ENCODE measurements at places on chromosomes 16 and 17.

- no peak for DNase-seq
These were observed 3.5 kb downstream of the KRT40 start for GRCh38 chr17:40980596-40980995.

DNA sequence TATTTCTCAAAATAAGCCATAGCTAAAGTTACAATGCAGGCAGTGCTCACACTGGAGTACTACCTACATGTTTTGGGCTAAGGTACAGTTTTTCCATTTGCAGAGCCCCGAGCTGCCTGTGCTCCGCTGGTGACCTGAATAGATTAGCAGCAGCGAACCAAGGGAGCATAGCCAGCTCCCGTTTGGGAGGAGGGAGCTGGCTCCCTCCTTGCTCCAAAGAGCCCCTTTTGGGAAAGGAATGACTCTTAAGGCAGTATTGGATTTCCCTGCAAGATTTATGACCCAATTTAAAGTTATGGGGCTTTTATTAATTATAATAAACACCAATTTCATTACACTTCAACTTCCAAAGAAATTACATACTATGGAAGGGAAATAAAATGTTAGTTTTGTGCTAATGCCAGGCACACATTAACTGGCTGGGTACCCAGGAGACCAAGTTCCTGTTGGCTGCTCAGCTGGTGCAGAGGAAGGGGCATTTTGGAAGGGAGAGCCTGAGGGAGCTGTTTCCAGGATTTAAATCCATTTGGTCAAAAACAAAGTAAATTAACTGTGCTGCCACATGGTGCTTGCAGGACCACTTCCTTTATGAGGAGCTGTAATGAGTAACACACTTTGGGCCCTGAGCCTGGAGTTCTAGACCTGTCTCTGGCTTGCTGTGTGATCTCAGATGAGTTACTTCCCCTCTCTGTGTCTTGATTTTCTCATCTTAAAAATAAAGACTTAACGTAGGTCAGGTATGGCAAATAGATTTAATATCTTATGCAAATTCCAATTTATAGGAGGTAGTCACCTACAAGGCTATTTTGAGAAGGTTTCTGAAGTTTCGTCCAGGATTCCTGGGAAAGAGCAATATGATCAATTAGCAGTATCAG lies 362.1 kb upstream of the CCL2 start:
- no peak for DNase-seq

DNA sequence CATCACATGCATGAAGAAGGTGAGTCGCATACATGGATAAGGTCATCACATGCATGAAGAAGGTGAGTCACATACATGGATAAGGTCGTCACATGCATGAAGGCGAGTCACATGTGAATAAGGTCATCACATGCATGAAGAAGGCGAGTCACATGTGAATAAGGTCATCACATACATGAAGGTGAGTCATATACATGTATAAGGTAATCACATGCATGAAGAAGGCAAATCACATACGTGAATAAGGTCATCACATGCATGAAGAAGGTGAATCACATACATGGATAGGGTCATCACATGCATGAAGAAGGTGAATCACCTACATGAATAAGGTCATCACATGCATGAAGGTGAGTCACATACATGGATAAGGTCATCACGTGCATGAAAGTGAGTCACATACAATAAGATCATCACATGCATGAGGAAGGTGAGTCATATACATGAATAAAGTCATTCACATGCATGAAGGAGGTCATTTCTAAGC lies 105.1 kb upstream of the SDK2 start:
- DNase-seq: no peak

DNA sequence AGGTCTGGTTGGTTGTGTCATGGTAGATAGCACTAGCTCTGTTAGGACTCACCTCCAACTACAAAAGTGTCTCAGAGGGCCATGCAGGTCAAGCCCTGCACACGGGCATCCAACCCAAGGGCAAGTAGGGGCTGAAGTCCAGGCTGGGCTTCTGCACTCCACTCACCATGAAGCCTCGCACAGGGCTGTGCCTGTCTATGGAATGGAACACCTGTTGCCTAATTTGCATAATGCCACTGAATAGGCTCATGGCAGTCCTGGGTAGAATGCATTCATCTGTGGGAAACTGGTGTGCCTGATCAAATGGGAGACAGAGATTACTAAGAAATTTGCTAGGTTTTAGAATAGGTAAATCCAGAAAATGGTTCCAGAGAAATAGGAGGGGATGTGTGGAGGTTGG lies 8.0 kb upstream of the AKAP1 start:
- DNase-seq: no peak

DNA sequence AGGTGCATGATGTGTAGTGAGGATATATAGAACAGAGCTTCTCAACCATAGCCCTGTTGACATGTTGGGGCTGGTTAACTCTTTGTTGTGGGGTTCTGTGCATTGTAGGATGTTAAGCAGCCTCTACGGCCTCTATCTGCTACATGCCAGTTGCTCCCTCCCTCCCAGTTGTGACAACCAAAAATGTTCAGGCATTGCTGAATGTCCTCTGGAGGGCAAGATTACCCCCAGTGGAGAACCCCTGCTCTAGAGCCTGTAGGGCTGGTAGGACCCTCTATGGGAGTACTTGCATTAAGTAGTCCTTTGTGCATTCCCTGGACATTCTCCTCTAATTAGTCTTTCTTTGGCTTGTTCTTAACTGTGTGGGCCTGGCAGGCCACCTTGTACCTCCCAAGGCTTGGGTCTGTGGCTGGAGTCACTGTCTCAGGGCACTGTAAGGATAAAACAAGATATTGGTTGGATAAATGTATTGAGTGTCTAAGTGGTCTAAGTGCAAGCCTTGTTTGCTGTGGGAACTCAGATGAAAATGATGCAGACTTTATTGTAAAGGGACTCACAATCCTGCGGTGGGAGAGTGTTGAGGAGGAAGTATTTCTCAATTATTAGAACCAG lies 19.8 kb upstream of the MYO1D start:
- DNase-seq: no peak

DNA sequence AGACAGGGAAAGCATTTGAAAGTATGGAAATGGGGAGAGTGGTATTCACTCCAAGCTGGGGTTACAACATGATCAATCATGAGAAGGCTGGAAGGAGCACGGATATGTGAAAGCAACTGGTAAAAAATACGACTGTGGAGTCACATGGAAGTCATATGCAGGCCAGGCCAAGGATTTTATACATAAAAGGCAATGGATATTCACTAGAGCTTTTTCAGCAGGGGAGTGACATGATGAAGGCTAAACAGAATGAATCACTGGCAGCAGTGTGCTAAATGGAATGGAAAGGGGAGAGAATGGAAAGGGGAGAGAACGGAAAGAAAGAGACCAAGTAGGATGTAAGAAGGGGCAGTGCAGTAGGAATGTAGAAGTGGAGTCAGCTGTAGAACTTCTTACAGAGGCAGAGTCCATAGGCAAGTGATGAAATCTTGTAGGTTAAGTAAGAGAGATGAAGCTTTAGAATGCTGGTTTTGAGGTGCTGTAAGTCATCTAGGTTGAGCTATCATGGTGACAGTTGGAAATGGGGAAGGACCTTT lies 13.0 kb upstream of the NETO2 start:
- DNase-seq: no peak

- DNase-seq: no peak
These were observed 735 bp downstream of the LSM12 start for GRCh38 chr17:44065668-44066203.

DNA sequence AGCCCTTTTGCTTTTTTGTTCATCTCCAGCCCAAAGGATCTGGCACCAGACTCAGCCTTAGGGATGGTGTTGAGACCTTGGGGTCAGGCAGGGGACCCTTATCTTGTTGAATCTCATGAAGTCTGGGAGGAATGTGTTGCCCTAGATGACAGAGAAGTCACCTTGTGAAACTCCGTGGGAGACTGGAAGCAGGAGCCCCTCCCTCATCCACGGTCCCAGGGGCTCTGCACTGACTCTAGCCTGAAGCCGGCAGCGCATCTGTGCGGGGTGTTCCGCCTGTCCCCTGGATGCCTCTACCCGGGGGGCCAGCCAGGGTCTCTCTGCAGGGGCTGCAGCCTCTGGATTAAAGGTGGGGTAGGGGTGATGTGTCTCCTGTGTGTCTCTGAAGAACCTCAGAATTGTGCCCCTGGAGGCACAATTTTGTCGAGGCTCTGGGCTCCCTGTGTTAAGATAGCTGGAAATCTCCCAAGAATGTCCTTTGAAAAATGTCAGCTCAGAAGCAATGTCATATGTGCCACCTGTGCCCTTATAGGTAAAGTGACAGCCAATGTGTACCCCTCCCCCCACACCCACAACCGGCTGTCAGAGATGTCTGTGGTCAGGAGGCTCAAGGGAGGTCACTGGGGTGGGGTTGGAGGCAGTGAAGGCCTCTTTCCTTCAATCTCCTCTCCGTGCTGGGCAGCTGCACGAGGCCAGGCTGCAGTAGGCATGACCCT lies 32.1 kb upstream of the CDC42EP4 start:
- no peak for DNase-seq

DNA sequence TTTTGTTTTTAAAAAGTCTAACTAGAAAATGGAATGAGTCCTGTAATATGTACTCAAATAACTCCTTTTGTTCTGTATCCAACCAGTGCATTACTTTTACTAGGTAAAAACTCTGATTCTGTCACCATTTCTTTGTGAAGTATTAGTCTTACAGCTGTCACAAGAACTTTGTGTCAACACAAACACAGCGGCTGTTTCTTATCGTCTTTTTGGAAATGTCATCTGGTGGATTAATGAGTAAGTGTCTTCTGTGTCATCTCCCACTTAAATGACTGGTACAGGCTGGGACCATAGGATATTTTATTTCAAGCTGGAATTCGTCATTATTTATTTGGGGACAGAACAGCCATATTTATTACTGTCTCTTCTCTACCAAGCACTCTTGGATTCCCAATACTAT lies 19.1 kb upstream of the ALDH3A2 start:
- DNase-seq: no peak

DNA sequence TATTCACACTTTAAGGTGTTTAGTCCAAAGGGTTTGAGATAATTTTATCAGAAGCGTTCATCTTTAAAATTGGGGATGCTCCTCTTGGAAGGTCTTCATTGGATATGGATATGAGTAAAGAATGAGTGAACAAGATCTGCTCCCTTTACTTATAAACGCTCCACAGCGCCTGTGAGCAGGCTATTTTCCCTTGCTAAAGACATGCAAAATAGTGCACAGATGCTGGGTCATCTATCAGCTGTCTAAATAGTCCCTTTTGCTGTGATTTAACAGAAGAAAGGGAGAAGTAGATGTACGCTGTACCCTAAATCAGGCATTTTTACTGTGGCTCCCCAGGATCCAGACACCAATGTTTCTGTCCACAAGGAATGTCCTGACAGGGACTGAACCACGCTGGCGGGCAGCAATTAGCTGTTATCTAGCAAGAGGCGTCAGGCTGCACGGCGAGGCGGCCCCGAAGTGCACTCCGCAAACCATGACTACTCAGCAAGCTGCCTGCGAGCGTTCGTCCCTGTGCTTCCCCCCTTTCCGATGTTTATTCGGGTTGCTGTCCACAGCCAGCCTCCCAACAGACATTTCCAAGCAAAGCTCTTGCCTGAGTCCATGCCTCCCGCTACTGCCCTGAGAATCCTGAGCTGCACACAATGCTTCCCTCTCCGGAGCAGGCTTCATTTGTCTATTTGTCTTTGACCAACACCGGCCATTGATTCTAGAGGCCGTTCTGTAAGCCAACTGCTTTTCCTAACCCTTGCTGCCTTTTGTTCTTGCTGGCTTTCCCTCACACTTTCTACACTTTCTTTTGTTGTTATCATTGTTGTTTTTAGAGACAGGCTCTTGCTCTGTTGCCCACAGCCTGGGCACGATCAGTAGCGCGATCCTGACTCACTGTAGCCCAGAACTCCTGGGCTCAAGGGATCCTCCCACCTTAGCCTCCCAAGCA lies 55.7 kb upstream of the CNEP1R1 start:
- DNase-seq: no peak

GRCh38 chr16:14354561-14355351 lies 275.3 kb downstream of the PARN start:
- no peak for DNase-seq

GRCh38 chr17:41505007-41505808 lies at the start of gene KRT13:
TSS of gene KRT13 (minus strand) at chr17:41505612. CDS start at chr17:41505550, 62 bp downstream.
- no peak for DNase-seq

GRCh38 chr17:74259667-74260524 lies 14.1 kb upstream of the DNAI2 start:
- DNase-seq: no peak

DNA sequence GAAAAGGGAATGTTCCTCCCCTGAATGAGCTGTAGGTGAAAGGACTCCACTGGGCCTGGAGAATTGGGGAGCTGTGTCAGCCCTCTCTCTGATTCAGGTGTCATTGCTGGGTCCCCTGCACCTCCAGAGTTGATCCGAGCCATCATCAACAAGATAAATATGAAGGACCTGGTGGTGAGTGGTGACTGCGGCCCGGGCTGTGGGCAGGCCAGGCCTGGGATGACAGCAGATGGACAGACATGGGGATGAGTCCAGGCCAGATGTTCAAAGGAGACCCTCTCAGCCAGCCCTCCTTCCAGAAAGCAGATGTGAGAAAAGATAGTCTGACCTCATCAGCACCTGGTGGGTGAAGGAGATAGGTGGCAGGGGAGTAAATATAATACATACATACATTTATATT lies 4.6 kb downstream of the CHAD start:
- no peak for DNase-seq

DNA sequence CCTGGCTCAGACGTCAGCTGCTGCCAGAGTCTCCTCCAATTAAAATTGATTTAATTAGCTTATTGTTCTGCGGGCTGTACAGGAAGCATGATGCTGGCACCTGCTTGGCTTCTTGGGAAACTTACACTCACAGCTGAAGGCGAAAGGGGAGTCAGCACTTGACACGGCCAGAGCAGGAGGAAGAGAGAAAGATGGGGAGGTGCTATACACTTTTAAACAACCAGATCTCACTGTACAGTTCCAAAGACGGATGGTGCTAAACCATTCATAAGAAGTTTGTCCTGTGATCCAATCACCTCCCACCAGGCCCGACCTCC lies 1.4 kb upstream of the PRDM7 start:
- no peak for DNase-seq

- DNase-seq: no peak
These were observed 610.2 kb downstream of the MAF start for GRCh38 chr16:78990309-78990701.

GRCh38 chr17:69060822-69061221 lies at the start of gene ABCA9:
TSS of gene ABCA9 (minus strand) at chr17:69060927. CDS start at chr17:69051126, 9,801 bp downstream.
- no peak for DNase-seq
